ENCODE measurements at places on chromosomes 6 and 20.

DNA sequence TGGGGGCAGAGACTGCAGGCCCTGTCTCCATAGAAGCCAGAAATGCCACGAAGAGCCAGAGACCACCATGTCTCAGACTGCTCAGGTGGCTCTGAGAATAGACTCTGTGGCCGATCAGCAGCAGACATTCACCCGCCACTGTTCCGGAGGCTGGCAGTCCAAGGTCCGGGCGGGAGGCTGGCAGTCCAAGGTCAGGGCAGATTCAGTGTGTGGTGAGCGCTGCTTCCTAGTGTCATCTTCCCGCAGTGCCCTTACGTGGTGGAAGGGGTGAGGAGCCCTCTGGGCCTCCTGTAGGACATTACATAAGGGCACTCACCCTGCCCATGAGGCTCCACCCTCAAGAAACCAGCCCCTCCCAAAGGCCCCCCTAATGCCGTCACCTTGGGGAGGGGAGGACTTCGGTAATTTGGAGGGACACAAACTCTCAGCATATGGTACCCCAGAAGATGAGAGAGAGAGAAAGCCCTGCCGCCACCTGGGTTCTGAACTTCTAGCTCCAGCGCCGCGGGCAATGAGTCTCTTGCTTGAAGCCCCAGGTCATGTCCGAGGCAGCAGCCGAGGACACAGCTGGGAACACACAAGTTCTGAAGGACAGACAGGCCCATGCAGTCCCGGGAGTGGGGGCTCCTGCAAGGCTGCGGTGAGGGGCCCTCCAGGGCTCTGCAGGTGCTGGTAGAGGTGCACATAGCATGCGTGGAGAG is 36.4 kb downstream of the DACT2 start:
- DNase-seq, result no peak

DNA sequence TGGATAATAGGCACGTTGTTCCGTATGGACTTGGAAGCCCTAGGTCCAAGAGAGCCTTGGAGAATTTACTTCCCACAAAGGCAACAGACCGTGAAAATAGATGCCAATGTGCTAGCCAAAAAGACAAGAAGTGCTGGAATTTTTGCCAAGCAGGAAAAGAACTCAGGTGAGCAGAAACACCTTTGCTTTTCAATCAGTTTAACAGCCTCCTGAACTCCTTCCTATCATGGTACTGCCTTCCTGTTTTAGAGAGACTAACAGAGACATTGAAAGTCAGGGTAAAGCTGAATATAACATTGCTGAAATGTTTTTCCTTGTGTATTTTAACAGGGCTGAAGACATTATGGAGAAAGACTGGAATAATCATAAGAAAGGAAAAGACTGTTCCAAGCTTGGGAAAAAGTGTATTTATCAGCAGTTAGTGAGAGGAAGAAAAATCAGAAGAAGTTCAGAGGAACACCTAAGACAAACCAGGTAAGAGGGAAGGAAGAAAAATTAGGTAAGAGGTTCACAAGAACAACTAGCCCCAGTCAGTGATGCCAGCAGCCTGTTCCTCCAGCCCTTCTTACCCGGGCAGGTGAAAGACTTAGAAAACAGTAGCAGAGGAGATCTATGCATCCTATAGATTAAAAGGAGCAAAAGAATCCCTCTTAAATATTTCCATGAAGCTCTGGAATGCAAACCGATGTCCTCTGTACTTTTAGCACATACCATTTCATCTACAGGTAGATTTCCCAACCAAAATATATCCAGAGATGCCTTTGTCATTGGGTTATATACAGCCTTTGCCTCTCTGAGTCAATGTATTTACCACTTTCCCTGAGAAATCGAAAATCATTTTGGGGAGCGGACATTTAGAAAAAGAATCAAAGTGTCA is 4.0 kb downstream of the EDN1 start:
- no peak for DNase-seq

DNA sequence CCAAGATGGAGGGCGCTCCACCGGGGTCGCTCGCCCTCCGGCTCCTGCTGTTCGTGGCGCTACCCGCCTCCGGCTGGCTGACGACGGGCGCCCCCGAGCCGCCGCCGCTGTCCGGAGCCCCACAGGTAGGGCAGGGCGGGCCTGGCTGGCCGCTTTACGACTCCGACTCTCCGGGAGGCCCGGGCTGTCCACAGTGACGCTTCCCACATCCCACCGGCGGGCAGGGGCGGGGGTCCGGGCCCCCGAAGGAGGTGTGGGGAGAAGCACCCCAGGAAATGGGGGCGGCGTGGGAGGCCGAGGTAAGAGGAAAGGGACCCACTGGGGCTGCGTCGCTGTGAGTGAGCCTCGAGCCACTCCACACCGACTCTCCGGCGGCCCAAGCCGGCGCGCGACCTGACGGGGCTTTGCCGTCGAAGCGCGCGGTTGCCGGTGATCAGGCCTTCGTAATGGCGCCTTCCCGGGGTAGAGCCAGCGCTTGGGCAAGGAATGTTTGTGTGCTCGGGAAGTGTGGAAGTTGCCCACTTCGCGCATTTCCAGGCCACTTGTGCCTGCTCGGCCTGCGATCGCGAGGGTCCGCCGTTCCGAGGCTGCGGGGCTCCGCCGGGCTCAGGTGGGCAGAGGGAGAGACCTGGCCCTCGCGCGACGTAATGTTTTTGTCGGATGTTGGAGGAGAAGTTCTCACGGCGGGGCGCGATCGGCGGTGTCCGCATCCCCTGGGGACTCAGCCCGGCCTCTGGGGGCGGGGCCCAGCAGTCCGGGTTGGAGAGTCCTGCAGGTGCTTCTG is 427 bp downstream of the GINM1 start:
- DNase-seq, result peak; percentile 62

- DNase-seq, result peak; percentile 64
Measured at GRCh38 chr6:18241208-18242038, 22.9 kb downstream of the DEK start.

DNA sequence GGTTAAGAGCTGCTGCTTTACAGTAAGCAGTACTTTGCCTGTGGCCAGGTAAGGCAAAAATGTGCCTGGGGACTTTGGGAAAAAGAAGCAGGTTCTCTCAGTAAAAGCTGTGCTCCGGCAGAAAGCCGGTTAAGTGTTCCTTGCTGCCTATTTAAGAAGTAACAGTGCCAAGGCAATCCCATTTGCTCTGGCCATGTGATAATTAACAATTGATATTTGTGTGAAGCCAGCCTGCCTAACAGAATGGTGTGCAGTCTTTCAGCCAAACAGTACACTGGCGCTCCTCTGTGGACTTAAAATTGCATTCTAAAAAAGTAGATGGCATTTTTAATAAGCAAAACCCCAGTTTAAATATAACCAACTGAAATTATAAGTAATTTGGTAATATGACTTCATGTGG is 430.3 kb downstream of the PLCB1 start:
- DNase-seq, result no peak

DNA sequence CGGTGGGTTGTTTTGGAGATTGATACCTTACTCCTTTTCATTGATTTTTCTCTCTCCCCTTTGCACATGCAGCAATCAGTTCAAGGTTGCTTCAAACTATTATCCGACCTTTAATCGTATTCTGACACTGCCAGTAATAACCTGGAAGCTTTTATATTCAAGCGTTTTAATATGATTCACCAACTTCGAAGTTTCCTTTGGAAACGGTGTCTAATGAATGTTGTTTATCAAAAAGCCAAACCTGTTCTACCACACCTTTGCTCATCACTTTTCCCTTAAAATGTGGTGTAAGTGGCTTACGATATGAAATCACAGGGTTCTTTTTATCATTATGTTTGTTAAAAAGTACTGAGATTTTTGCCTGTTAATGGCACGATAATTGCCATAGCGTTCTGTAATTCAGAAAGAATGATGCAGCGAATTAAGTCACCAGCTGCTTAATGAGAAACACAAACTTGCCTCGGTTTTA is 660 bp downstream of the STXBP5 start:
- DNase-seq, result peak; percentile 20

- DNase-seq, result peak; percentile 19
Measured at GRCh38 chr6:104218116-104218515, 641.6 kb downstream of the HACE1 start.

- no peak for DNase-seq
Measured at GRCh38 chr6:49776444-49776843, 10.6 kb downstream of the PGK2 start.

DNA sequence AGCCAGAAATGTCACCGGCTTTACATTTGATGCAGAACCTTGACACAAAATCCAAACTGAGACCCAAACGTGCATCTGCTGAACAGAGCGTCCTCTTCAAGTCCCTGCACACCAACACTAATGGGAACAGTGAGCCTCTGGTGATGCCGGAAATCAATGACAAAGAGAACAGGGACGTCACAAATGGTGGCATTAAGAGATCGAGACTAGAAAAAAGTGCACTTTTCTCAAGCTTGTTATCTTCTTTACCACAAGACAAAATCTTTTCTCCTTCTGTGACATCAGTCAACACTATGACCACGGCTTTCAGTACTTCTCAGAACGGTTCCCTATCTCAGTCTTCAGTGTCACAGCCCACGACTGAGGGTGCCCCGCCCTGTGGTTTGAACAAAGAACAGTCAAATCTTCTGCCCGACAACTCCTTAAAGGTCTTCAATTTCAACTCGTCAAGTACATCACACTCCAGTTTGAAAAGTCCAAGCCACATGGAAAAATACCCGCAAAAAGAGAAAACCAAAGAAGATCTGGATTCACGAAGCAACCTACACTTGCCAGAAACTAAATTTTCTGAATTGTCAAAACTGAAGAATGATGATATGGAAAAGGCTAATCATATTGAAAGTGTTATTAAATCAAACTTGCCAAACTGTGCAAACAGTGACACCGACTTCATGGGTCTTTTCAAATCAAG is 108.4 kb downstream of the RTN4IP1 start:
- no peak for DNase-seq

GRCh38 chr20:51272401-51272800 is 249.5 kb upstream of the KCNG1 start:
- peak; percentile 36 for DNase-seq

GRCh38 chr6:19446570-19446969 is 390.6 kb upstream of the ID4 start:
- peak; percentile 71 for DNase-seq

DNA sequence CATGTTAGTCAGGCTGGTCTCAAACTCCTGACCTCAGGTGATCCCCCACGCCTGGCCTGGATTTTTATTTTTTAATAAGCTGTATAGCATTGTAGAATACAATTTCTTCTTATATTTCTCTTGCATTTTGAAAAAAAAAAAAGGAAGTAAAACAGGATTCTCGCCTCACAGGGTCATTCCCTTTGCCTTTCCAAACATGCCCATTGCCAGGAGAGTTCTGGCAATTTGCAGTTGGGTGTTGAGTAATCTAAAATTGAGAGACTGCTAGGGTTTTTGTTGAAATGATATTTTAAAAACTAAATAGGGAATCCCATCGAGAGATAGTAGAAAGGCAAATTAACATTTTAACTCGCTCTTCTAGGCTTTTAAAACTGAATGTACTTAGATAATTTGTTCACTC is 196.1 kb downstream of the JARID2 start:
- DNase-seq, result no peak

- DNase-seq, result no peak
Measured at GRCh38 chr20:62060631-62061541, 4.8 kb downstream of the TAF4 start.

- no peak for DNase-seq
Measured at GRCh38 chr6:8315154-8315553, 120.2 kb downstream of the SLC35B3 start.

GRCh38 chr6:39818695-39819094 is 26.5 kb downstream of the DAAM2 start:
- no peak for DNase-seq

DNA sequence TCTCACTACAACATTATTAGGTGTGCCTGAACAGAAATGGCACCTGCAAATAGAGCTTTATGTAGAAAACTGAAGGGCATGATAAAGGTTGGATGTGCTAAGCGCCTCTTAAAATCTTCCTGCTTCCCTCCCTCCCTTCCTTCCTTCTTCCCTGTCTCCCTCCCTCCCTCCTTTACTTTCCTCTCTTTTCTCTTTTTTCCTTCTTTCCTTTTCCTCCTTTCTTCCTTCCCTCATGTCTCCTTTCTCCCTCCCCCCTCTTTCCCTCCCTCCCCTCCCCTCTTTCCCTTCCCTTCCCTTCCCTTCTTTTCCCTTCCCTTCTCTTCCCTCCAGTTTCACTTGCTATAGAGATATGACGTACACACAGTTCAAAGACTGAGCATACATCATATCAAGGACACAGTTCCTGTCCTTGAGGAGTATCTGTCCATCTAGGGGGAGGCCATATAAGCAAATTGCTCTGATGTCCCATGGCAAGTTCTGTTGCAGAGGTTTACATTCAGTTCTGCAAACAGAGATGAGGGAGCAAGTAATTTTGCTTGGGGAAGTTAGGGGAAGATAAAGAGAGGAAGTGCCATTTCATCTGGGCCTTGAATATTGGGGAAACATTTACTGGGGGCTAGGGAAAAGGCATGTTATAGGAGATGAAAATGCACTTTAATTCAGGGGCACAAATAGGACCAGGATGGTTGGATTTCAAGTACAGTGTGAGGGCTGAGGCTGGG is 79.0 kb upstream of the EEF1E1 start:
- DNase-seq, result no peak

DNA sequence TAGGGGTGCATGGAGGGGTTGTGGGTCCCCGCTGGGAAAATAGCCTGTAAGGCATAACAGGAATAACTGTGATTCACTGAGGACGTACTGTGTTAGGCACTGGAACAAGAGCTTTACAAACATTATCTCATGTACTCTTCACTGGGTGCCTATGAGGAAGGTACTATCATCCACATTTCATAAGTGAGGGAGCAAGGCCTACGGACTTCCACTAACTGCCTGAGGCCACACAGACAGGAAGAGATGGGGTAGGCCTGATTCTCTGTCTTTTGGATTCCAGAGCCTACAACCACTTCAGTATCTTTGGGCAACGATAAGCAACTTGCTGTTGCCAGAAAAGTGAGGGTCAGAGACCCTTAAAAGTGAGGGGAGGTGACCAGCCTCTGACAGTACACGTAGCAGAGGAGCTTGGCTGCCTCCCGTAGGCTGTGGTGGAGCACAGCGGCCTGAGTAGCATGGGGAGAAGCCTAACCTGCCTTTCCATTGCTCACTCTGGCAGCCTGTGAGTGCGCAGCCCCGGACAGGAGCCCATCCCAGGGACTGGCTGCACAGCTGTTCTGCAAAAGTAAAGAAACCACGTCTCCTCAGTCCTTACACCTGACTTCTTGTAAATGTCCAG is 30.4 kb downstream of the PSMB1 start:
- DNase-seq, result peak; percentile 17

DNA sequence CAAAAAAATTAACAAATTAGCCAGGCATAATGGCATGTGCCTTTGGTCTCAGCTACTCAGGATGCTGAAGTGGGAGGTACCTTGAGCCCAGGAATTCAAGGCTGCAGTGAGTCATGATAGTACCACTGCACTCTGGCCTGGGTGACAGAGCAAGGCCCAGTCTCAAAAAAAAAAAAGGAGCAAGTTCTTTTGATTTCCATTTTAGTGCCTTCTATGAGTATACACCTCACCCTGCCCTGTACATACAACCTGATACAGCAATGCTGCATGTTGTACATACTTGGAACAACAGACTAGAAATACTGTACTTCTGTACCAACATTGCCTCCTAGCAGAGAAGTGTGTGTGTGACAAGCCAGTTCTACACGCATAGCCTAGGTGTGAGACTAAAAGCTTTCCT is 97.3 kb upstream of the CARMIL1 start:
- peak; percentile 91 for DNase-seq

DNA sequence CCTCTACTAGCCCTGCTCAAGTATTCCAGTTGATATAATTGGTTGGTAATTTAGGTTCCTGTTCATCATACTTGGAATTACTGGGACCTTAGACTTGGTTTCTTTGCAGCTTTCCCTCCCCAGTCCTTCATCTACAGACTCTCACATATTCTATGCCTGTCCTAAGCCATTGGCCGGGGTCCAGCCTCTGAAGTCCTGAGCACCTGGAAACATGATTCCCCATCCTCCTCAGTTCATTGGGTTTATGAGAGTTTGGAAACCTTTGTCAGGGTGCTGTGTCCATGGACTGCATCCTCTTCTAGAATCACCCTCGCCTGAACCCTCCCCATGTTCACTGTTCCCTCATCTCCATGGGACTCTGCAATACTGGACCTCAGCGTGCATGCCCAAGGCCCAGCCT is 8.8 kb downstream of the GSTA2 start:
- DNase-seq, result no peak
